ENCODE measurements at places on chromosomes 16 and 17.

GRCh38 chr17:81305051-81305630 lies 10.0 kb upstream of the SLC38A10 start:
- DNase-seq = no peak

GRCh38 chr16:17305694-17306093 lies 165.1 kb downstream of the XYLT1 start:
- no peak for DNase-seq

DNA sequence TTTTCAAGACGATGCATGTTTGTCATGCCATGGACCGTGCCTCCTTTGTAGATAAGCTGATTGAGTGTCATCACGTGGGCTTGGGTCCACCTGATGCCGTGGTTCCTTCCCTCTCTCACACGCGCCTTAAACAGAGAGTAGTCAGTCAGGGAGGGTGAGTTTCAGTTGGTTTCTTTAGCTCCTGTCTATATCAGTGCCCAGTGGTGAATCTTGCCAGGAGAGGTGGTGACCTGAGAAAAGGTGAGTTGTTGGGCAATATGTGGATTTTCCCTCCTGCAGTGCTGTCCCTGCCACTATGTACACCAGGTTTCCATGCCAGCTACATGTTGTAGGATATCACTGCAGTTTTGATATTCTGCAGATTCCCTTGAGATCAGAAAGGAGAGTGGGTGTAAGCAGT lies 129.7 kb downstream of the LAT start:
- no peak for DNase-seq

DNA sequence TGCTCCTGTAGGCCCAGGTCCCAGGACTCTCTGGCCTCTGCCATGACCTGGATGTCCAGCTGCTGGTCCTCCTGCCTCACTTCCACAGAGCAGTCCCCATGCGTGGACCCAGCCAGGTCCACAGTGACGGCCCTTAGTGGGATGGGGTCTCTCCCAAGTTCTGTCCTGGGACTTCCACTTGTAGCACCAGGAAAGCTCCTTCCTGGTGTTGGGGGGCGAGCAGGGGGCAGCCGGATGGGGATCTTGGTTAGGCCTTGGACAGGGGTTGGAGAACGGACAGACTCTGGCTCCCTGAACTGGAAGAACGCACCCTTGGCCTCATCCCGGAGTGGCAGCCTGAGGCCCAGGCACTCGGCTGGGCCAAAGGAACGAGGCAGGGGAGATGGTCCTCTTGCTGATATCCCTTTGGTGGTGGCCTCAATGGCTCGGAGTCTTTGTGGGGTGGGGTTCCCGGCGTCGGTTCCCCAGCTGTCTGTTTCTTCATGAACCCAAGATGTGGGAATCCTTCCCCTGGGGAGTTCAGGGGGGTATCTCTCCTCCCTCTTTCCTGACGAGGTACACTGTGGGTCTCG lies 7.2 kb downstream of the GAS2L2 start:
- no peak for DNase-seq
